Progenitor cell of endocrine pancreas (in vitro differentiated cells): ENCODE measurements at places on chromosomes 6 and 20.
A peak's percentile ranks its signal among the peaks of the same experiment; 100 is the strongest.

GRCh38 chr6:157236040-157236725, 87.1 kb downstream of the TMEM242 start:
- DNase-seq = no peak

DNA sequence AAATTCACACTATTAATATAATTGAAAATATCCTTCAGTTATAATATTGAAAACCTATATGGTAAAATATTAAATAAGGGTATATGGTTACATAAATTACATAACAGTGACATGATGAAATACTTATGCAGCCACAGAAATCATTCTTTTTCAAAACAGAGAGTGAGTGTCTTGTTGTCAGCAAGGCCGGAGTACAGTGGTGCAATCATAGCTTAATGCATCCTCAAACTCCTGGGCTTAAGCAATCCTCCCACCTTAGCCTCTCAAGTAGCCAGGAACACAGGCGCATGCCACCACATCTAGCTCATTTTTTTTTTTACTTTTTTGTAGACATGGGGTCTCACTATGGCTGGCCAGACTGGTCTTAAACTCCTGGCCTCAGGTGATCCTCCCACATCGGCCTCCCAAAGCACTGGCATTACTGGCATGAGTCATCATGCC, 40.4 kb downstream of the FAM8A1 start:
- no peak for DNase-seq

DNA sequence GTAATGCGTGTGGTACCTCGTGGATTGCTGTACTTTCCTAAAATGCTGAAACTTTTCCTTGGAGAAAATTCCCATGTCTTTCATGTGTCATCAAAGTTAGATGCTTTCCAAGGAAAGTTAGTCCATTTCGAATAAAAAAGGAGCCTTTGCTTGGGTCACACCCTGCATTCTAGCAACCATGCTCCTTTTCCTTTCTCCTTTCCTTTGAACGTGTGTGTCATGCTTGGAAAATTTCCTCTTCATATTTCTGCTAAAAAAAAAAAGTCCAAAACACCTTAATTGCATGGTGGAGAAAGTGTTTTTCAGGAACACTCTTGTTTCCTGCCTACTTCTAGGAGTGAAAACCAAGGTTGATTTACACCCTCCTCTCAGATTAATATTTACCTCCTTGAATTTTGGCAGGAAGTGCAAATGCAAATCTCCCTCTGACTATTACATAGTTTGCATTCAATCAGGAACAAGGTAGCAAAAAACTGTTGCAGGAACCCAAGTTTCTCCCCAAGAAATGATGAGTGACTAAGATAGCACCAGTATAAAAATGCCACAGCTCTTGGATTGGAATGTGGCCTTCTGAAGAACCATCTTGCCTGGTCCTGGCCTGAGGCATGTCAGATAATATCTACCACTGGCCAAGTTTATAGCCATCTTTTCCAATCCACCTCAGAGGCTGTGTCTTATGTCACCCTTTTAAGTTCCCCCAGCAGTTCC, 590.6 kb downstream of the QKI start:
- DNase-seq = no peak

DNA sequence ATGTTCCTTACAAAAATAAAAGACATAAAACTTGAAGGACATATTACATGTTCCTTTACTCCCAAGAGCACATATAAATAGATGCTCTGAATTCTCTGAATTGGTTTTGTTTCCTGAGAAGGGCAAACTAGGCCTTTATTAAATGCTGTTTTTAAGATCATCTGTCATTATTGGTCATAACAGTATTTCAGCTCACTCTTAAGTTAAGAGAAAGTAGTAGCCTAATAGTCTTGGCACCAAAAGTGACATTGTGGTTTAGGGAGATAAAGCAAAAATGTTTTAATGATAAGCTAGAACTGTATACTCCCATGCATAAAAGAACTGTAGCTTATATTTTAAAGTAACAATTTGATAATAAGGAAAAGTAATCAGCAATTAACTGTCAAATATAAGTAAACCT, 361.1 kb upstream of the PTCHD4 start:
- DNase-seq = no peak

GRCh38 chr20:23774081-23774480, 23.3 kb upstream of the CST1 start:
- DNase-seq = no peak

GRCh38 chr20:61924211-61924857, 141.3 kb downstream of the TAF4 start:
- DNase-seq = no peak

DNA sequence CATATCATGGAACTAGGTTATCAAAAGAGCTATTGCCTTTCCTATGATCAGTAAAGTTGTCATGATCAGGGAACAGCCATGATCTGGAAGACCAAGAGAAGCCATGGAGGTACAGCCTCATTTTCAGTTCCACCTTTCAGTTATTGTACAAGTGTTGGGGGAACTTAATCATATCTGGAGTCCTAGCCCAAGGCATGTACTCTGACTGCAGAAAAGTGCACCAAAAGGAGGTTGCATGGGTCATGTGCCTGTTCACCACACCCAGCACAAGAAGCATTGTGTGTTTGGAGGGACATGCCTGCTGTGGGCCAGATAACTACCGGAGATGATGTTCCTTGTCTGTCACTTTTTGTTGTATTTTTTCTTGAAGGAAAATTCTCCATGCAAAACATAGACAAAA, 185.8 kb upstream of the MAN1A1 start:
- no peak for DNase-seq

GRCh38 chr6:13013681-13014503, 297.3 kb downstream of the PHACTR1 start:
- DNase-seq = peak; percentile 14

- DNase-seq = no peak
These were observed 87.0 kb downstream of the OR2B2 start for GRCh38 chr6:27825025-27825793.

- DNase-seq = no peak
These were observed 485.4 kb upstream of the MANEA start for GRCh38 chr6:95091823-95092436.

- DNase-seq = peak; percentile 73
These were observed 3.2 kb downstream of the GRIK2 start for GRCh38 chr6:101396548-101397173.

- DNase-seq = no peak
These were observed 2.7 kb downstream of the ITCH start for GRCh38 chr20:34365765-34366213.

GRCh38 chr20:63011798-63012197, 5.0 kb upstream of the BHLHE23 start:
- no peak for DNase-seq

DNA sequence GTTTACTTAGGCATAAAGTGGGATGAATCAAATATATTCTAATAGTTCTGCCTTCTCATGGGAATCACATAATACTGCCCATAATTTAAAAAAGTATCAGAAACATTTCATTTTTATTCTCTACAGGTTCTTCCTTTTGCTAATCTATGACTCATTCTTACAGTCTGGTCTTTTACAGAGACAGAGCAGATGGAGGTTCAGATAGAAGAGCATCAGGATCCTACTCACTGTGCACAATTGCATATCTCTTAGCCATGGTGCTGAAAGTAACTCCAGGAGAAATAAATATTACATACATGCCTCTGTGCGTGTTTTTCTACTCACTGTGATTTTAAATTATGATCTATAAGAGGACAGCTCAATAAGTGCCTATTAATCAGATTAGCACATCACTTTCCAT, 16.3 kb upstream of the OR2B6 start:
- DNase-seq = no peak

DNA sequence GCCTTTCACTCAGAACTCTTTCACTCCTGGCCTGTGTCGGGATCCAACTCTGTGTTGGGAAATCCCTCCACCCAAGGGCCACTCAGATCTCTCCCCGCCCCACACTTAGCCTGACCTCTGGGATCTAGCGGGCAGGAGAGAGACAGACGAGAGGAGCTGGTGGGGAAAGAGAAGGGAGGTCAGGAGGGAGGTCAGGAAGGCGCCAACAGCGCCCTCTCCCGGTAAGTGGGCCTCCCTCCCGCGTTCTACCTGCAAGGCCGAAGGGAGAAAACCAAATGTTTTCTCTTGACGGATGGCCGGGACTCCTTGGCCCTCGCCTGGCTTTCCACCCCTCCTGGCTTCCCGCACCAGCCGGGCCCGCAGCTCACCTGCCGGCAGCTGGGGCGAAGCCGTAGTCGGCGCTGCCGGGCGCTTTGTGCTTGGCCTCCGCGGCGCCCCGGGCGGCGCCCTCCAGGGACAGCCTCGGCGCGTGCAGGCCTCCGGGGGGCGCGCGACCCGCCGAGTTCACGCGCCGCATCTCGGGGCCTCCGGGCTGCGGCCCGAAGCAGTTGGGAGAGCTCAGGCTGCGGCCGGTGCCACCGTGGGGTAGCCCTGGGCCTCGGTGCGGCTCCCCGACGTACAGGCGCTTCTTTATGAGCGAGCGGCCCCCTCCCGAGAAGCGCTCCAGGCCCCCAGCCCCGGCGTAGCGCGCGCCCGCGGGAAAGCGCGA, 38.2 kb downstream of the C6orf132 start:
- DNase-seq = peak; percentile 59

GRCh38 chr20:53408691-53409446, 184.8 kb downstream of the ZNF217 start:
- no peak for DNase-seq

DNA sequence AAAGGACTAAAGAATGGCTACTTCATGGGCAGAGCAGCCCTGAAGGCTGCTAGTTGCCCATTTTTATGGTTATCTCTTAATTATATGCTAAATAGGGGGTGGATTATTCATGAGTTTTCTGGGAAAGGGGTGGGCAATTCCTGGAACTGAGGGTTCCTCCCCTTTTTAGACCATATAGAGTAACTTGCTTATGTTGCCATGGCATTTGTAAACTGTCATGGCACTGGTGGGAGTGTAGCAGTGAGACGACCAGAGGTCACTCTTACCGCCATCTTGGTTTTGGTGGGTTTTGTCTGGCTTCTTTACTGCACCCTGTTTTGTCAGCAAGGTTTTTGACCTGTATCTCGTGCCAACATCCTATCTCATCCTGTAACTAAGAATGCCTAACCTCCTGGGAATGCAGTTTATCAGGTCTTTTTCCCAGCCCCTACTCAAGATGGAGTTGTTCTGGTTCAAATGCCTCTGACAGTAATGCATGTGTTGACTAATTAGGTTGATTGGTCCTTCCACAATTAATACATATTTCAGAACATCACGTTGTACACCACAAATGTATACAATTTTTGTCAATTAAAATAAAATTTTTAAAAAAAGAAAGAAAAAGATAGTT, 139.5 kb downstream of the PDE7B start:
- no peak for DNase-seq

GRCh38 chr20:35106827-35107380, 14.3 kb upstream of the TRPC4AP start:
- DNase-seq = no peak

DNA sequence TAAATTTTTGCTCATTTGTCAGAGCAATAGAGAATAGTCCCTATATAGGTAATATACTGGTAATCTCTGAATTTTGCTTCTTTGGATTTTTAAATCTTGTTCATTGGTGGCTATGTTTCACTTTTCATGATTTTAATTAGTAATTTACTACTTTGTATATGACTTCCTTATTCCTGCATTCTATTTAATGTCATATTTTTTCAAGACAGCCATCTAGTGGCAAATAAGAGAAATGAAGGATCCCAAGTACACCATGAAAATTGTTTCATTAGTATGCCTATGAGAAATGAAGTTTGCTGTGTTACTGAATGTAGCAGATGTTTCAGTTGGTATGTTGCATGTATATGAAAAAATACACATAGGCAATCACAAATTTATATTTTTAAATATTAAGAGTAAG, 82.4 kb downstream of the ZNF292 start:
- no peak for DNase-seq

- no peak for DNase-seq
These were observed 22.5 kb downstream of the CUL9 start for GRCh38 chr6:43204271-43205105.

GRCh38 chr20:46934746-46935287, 40.2 kb downstream of the EYA2 start:
- no peak for DNase-seq

DNA sequence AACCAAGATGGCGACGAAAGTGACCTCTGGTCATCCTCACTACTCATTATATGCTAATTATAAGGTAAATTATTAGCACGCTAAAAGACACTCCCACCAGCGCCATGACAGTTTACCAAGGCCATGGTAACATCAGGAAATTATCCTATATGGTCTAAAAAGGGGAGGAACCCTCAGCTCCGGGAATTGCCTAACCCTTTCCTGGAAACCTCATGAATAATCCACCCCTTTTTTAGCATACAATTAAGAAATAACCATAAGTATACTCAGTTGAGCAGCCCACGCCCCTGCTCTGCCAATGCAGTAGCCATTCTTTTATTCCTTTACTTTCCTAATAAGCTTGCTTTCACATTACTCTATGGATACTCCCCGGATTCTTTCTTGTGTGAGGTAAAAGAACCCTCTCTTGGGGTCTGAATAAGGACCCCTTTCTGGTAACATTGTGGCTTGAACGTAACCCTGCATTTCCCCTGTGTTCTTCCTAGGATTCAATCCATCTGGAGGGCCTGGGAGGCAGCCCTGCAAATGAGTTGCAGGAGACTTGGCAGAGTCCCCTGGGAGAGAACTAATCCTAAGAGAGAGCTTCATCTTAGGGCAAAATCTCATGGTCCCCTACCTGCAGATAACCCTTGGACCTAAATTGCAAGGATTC, 225.6 kb upstream of the JARID2 start:
- no peak for DNase-seq

GRCh38 chr6:122790423-122791309, 1.6 kb downstream of the SMPDL3A start:
- DNase-seq = no peak

DNA sequence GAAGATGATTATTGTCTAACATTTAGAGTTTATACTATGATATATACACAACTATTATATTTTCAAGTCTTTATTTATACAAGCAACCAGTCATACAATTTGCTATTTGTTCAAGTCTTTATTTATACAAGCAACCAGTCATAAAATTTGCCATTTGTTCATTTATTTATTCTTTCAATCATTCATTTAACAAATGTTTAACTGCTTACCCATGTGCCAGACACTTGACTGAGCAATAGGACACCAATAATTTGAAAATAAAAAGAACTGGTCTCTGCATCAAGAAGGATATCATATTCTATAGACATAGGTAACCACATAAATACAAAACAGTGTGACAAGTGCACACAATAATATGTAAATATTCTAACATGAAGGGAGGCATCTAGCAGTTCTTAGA, 20.3 kb downstream of the GRIK2 start:
- DNase-seq = no peak
